ENCODE measurements at places on chromosomes 7 and 10. TPM values are rescaled to one million over a fixed set of nuclear protein-coding genes. Genes with fewer than 3 reads are reported as not detected.
A peak's percentile ranks its signal among the peaks of the same experiment; 100 is the strongest.

GRCh38 chr7:116546054-116546453 is 21.2 kb downstream of the CAV1 start:
- H3K27me3 ChIP-seq = no peaks in the 10 kb centered on the region
- H3K4me3 ChIP-seq = no peak overlapping the region

DNA sequence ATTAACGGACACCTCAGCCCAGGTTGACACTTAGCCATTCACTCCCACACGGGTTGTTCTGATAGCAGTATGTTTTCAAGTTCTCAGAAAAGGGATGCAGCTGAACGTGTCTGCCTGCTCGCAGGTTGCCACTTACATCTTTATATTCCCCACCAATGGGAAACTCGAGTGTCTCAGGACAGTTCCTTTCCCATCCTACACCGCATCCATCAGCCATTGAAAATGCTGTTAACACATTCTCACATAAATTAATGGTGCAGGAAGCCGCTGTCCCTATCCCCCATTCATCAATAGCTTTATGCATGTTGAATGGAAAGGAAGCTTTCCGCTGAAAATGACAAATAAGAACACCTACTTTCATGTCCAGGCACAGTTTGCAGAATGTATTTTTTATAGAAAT is 1.7 kb upstream of the FGFR2 start:
- H3K4me1 ChIP-seq = peaks cover 6% of the 10 kb centered on the region
- H3K27me3 ChIP-seq = peaks cover 56% of the 10 kb centered on the region
- H3K4me3 ChIP-seq = no peak overlapping the region
- no peaks in the 10 kb centered on the region for H3K36me3 ChIP-seq
- H3K27ac ChIP-seq = no peak overlapping the region

- H3K27me3 ChIP-seq = no peaks in the 10 kb centered on the region
- DNase-seq = no peak
- H3K36me3 ChIP-seq = no peaks in the 10 kb centered on the region
- H3K27ac ChIP-seq = no peak overlapping the region
Observed at GRCh38 chr10:121057269-121057668, 206.1 kb downstream of the WDR11 start.

DNA sequence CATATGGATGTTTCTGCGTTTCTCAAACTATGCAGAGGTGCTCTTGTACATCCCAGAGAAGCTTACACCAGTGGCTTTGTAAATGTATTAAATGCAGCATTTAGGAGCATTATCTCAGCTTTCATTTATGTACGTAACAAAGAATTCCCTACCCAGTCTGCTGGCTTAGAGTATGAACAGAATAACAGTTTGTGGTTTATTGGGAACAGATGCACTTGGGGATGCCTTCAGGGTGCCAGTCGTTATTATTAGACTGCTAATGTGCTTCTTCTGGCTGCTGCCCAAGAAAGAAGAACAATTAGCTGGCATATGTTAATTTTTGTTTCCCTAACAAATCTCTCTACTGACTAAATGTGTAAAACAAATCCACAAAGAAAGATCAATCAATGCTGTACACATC is 241.9 kb downstream of the FOXP2 start:
- H3K4me1 ChIP-seq = no peaks in the 10 kb centered on the region
- no peak for DNase-seq
- no peaks in the 10 kb centered on the region for H3K27me3 ChIP-seq
- no peaks in the 10 kb centered on the region for H3K36me3 ChIP-seq

DNA sequence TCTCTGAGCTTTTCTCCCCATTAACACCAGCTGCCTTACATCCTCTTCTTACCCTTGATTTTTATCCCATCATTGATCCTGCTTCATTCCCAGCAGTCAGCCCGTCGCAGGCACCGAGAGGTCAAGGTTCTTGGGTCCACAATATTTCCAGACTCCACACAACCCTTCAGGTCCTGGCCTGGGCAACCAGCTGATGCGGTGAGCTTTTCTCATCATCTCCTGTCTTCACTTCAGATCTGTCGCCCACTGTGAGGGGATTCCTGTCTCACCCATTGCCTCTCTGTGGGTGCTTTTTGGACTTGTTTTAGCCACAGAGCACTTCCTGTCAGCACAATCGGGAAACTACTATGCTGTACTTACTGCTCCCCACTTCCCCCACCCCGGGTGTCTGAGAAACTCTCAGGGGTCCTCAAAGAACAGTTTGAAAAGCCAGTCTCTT is 8.4 kb upstream of the PVRIG start:
- no peaks in the 10 kb centered on the region for H3K27me3 ChIP-seq
- no peak overlapping the region for H3K27ac ChIP-seq
- H3K4me3 ChIP-seq = no peak overlapping the region
- DNase-seq = no peak
- no peaks in the 10 kb centered on the region for H3K36me3 ChIP-seq
- H3K4me1 ChIP-seq = peaks cover 12% of the 10 kb centered on the region

- no peaks in the 10 kb centered on the region for H3K27me3 ChIP-seq
- H3K4me1 ChIP-seq = peaks cover 7% of the 10 kb centered on the region
- DNase-seq = no peak
- no peak overlapping the region for H3K27ac ChIP-seq
- H3K36me3 ChIP-seq = no peaks in the 10 kb centered on the region
Observed at GRCh38 chr10:119742947-119743648, 17.2 kb downstream of the INPP5F start.

- peaks cover 5% of the 10 kb centered on the region for H3K4me1 ChIP-seq
- H3K27me3 ChIP-seq = no peaks in the 10 kb centered on the region
- no peaks in the 10 kb centered on the region for H3K36me3 ChIP-seq
Observed at GRCh38 chr10:99590799-99591198, 29.4 kb downstream of the SLC25A28 start.

GRCh38 chr7:30925913-30926312 is 14.3 kb downstream of the AQP1 start:
- no peak overlapping the region for H3K4me3 ChIP-seq
- H3K27me3 ChIP-seq = no peaks in the 10 kb centered on the region
- no peaks in the 10 kb centered on the region for H3K36me3 ChIP-seq
- H3K27ac ChIP-seq = no peak overlapping the region

GRCh38 chr10:4652111-4653010 is 173.6 kb upstream of the AKR1E2 start:
- peaks cover 23% of the 10 kb centered on the region for H3K4me1 ChIP-seq
- H3K27me3 ChIP-seq = no peaks in the 10 kb centered on the region
- H3K27ac ChIP-seq = no peak overlapping the region
- H3K36me3 ChIP-seq = no peaks in the 10 kb centered on the region
- H3K4me3 ChIP-seq = no peak overlapping the region
- no peak for DNase-seq

DNA sequence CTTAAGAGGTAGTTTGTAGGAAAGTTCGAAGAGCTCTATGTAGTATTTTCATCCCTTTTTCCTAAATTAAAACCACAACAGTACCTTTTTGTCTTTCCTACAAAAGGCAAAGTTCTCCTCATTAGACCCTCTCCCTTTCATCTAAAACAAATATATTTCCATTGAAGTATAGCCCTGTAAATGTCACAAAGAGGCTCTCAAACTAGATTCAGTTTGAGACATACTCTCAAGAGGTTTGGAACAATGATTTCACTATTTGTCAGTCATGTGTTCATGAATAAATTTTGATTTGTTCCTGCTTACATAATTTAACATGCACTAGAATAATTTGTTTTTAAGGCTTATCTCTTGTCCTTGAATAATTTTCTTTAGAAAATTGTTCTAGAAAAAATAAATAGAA is 12.2 kb downstream of the TAS2R16 start:
- H3K4me1 ChIP-seq = no peaks in the 10 kb centered on the region
- DNase-seq = no peak
- H3K36me3 ChIP-seq = no peaks in the 10 kb centered on the region
- no peaks in the 10 kb centered on the region for H3K27me3 ChIP-seq

- H3K4me1 ChIP-seq = no peaks in the 10 kb centered on the region
- H3K27ac ChIP-seq = no peak overlapping the region
- H3K36me3 ChIP-seq = no peaks in the 10 kb centered on the region
- DNase-seq = no peak
- no peak overlapping the region for H3K4me3 ChIP-seq
Observed at GRCh38 chr7:95737828-95738505, 34.4 kb upstream of the DYNC1I1 start.

GRCh38 chr10:34045571-34046190 is 711.2 kb upstream of the NRP1 start:
- H3K4me3 ChIP-seq = no peak overlapping the region
- DNase-seq = no peak
- H3K27ac ChIP-seq = no peak overlapping the region
- H3K27me3 ChIP-seq = no peaks in the 10 kb centered on the region

DNA sequence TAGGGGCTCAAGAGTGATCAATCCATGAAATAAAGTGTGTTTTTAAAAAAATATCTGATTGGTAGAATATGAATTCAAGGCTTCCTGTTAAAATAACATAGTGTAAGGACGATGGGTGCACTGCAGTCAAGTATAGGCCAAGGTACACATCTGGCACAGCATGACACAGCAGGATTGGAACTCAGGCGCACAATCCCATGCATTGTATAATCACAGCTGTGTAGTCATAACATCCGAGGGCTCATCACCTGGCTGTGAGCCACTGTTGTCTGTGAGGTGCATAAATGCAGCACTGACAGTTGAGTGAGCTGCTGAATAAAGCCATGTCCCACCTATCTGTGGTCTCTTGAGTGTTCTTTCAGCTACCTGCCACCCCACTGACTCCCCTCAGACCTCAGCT is 142.3 kb upstream of the HPS1 start:
- H3K27me3 ChIP-seq = no peaks in the 10 kb centered on the region
- no peaks in the 10 kb centered on the region for H3K36me3 ChIP-seq
- no peak overlapping the region for H3K27ac ChIP-seq
- no peak for DNase-seq
- no peaks in the 10 kb centered on the region for H3K4me1 ChIP-seq

DNA sequence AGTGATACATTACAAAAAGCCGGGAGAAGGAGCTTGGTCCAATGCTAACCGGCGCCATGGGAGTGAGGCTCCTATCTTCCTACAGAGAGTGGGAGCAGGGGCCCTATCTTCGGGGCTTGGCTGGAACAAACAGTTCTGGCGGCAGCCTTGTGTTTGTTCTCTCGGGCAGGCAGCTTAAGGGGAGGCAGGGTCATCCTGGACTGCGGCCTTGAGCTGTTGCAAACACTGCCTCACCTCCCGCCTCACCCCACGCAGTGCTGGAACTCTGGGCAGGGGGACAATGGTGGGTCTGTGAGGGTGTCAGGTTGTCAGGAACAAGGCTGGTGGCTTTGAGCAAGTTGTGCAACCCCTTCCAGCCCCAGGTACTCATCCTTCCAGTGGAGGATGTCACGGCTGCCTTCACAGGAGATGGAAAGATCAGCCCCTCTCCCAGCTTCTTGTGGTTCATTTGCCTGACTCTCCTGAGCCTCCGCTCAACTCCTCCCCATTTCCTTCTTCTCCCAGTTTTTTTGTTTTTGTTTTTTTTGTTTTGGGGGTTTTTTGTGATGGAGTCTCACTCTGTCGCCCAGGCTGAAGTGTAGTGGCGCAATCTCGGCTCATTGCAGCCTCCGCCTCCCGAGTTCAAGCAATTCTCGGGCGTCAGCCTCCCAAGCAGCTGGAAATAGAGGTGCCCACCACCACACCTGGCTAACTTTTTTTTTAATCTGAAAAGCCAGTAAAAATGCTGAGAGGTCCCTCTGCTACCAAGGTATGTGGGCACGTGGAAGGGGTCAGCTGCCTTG is 57.4 kb downstream of the SPOCK2 start:
- no peaks in the 10 kb centered on the region for H3K36me3 ChIP-seq
- H3K4me3 ChIP-seq = no peak overlapping the region
- H3K4me1 ChIP-seq = peaks cover 39% of the 10 kb centered on the region
- peak overlapping the region; percentile 74 for H3K27ac ChIP-seq

- H3K27ac ChIP-seq = no peak overlapping the region
- H3K4me1 ChIP-seq = no peaks in the 10 kb centered on the region
- DNase-seq = no peak
- no peak overlapping the region for H3K4me3 ChIP-seq
Observed at GRCh38 chr7:87512906-87513305, 37.4 kb upstream of the ABCB4 start.

DNA sequence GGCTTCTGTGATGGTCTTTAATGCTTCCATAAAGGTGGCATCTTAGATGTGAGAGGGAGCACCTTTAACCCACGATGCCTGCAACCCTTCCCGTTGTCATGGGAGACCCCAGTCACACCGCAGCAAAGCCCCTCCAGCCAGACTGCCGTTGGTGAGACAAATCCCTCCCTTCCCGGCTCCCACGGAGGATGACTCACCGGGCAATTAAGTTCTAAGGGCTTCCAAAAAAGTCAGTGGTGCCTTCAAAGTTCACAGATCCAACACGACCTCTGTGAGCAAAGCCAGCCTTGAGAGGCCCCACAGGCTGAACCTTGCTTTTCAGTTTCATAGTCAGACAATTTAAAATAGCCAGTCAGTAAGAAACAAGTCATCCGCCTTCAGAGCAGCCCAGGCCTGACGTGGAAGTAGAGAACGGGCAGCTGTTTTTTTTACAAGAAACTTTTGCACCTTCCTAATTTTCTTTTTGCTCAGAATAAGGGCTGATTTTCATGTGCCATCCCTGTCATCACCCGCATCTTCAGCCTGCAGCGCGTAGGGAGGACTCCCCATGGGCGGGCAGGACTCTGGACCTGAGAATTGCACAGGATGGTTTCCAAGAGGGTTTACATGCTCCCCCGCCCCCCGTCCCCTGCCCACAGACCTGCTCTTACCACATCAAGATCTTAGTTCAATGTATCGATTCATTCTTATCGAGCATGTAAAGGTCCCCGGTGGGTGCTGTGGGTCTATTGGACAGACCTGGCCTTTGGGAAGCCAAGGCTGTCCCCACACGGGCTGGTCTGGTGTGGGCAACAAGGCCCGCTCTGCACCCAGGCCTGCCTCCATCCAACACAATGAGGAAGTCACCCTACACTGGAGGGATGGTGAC is 333.9 kb downstream of the DNAJB6 start:
- no peaks in the 10 kb centered on the region for H3K36me3 ChIP-seq
- H3K4me3 ChIP-seq = no peak overlapping the region
- DNase-seq = no peak
- no peak overlapping the region for H3K27ac ChIP-seq
- no peaks in the 10 kb centered on the region for H3K4me1 ChIP-seq

GRCh38 chr7:130486114-130486953 is 5.6 kb upstream of the MEST start:
- no peak for DNase-seq
- no peaks in the 10 kb centered on the region for H3K36me3 ChIP-seq

The EXOC6 gene
- total RNA-seq = 14.6 TPM

The SEMA4G gene
- 0.51 TPM for total RNA-seq

The ITPRID1 gene
- total RNA-seq = not detected

The ZNF425 gene
- 1.5 TPM for total RNA-seq

The SMARCD3 gene
- 103 TPM for total RNA-seq

The ASB10 gene
- 24.8 TPM for total RNA-seq
